DMS79 treated with DMSO at 0.1 percent for 48 hours (cell line): ENCODE measurements at places on chromosomes 2 and 18.
A peak's percentile ranks its signal among the peaks of the same experiment; 100 is the strongest.

DNA sequence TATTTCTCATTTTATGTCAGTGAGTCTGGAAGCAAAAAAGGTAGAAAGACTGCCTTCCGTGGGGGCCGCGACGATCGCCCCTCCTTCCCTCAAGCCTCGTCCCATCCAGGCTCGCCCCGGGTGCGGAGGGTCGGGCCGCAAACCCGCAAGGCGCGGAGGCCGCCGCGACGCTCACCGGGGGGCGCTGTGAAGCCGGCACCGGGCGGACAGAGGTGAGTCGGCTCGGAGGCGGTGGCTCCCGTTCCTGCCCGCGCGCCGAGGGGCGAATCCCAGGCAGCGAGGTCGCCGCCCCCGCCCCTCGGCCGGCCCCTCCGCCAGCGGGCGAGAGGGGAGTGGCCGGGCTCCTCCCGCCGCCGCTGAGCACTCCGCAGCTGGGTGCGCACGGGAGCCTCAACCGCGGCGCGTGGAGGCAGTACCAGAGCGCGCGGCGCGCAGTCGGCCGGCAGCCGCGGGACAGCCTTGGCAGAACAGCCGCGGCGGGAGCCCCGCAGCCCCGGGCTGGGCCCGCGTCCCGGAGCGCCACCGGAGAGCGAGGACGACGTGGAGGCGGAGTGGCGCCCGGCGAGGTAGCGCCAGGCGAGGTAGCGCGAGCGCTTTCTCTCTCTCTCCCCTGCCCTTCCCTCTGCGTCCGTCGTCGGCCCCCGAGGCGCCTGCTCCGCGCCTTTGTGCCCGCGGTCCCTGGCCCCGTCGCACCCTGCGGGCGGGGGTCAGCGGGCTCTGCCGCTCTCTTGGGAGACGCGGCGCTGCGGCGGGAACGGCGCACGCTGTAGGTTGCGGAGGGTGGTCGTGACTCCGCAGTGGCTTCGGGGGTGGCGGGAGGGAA, at the start of gene MYO1B:
MYO1B (plus strand) TSS at position 359 of the 823 bp plus-strand sequence. CDS start 31,492 bp downstream, outside the sequence.
- peak; percentile 70 for DNase-seq

DNA sequence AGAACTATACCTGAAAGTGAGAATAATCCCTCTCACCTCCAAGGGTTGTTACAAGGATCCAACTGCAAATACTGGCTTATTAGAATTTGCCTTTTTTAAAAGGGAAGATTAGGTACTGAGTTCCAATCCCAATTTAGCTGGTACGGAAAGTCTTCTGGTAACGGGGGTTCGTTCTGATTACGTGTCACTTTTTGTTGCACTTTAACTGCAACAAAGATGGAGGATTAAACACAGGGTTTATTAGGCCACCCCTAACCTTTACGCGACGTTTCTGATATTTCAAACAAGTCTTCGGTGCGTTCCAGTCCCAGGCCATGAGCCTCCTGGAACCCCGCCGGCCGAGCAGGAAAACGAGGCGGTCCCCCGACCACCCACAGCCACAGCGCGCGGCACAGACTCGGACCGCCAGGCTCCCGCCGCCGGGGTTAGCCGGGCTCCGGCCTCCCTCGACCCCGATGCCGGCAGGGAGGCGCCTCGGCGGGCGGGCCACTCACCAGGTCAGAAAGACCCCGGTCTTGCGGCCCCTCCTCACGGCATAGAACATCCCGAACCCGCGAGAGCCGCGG, 411 bp downstream of the RNASEH1 start:
- no peak for DNase-seq

DNA sequence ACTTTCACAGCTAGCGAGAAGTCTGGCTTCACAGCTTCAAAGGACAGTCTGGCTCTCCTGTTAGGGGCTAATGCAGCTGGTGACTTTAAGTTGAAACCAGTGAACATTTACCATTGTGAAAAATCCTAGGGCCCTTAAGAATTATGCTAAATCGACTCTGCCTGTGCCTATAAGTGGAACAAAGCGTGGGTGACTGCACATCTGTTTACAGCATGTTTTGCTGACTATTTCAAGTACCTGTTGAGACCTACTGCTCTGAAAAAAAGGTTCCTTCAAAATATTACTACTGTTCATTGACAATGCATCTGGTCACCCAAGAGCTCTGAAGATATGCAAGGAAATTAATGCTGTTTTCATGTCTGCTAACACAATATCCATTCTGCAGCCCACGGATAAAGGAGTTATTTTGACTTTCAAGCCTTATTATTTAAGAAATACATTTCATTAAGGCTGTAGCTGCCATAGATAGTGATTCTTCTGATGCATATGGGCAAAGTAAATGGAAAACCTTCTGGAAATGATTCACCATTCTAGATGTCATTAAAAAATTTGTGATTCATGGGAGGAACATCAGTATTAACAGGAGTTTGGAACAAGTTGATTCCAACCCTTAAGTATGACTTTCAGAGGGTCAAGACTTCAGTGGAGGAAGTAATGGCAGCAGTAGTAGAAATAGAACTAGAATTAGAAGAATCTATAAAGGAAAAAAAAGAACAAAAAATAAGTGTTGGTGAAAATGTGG, 48.9 kb downstream of the POLR1A start:
- DNase-seq: peak; percentile 75

DNA sequence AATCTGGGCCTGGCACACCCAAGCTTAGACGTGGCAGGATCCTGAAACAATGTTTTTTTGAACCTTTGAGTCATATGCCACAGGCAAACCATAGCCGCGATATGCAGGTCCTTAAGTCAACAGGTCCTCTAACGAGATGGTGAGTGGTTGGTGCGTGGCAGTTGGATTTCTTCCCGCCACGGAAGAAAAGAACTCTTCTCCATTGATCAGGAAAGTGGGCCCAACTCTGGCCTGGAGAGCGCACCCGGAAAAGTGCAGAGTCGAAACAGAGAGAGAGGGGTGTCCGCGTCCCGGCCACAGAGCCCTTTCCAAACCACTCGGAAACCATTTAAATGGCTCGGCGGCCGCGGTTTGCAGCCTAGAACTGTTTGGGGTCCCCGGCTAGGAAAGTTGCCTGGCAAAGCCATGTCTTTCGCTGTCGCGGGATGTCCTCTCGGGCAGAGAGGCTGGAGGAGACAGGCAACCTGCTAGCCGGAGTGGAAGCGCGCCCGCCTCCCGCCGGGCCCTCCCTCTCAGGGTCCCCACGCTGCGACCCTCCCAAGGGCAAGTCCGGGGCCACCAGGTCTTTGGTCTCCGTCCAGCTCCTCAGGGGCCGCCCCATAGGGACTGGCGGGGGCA, 777 bp downstream of the GALNT3 start:
- DNase-seq: peak; percentile 29

GRCh38 chr2:105090091-105090490, 52.2 kb downstream of the MRPS9 start:
- DNase-seq: no peak

GRCh38 chr2:240993446-240994170, 4.8 kb upstream of the SNED1 start:
- no peak for DNase-seq

DNA sequence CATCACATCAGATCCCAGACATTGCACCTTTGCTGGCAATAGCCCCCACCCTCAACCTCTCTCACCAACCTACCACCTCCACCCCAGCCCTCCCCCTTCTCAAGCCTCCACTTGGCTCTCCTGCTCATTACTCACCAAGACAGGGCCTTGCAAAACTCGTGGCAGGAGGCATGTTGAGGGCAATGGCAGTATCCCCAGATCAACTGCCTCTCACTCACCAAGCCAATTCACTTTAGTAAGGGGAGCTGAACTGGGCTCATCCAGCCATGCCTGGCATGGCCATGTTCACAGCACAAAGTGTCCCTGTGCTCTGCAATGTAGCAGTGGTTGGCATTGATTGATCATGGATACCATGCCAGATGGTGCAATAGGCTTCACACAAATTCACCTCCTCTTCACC, 46.3 kb upstream of the TEX51 start:
- DNase-seq: no peak

GRCh38 chr2:119352357-119352756, 14.3 kb downstream of the C2orf76 start:
- DNase-seq: no peak

GRCh38 chr2:216634370-216635148, 1.3 kb downstream of the IGFBP2 start:
- DNase-seq: no peak

DNA sequence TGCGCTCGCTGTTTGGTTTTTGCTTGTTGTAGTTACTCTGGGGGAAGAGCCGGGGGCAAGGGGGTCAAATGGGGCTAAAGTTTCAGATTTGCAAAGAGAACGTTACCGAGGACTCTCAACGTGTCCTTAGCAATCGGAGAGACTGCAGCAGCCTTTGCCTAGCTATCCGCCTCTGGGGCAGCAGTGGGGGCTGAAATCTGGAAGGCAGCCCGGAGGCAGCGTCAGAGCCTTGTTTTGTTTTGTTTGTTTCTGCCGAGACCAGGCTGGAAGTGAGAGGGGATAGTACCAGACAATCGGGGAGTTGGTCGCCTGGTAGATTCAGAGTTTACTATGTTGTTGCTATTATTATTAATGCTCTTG, 1.2 kb downstream of the CDH20 start:
- no peak for DNase-seq

GRCh38 chr2:231616296-231616695, 23.6 kb downstream of the TEX44 start:
- DNase-seq: no peak

- no peak for DNase-seq
These were observed 17.7 kb downstream of the VPS54 start for GRCh38 chr2:64001382-64002101.

DNA sequence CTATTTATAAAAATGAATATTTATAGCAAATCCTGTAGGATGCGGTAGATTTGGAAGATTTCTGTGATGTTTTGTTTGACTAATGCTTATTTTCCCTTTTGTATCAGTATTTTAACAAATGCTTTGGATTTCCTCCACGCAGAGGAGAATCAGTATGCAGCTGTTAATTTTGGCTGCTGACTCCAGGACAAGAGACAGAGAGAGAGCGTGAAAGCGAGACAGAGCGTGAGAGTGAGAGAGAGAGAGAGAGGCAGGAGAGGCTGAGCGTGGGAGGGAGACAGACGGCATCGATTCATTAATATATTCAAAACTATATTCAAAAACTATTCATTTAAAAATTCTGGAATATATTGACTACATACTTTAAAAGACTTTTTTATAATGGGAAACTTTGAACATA, 62.5 kb downstream of the RRM2 start:
- DNase-seq: no peak

GRCh38 chr2:218658671-218659257, 659 bp downstream of the ZNF142 start:
- DNase-seq: peak; percentile 39

DNA sequence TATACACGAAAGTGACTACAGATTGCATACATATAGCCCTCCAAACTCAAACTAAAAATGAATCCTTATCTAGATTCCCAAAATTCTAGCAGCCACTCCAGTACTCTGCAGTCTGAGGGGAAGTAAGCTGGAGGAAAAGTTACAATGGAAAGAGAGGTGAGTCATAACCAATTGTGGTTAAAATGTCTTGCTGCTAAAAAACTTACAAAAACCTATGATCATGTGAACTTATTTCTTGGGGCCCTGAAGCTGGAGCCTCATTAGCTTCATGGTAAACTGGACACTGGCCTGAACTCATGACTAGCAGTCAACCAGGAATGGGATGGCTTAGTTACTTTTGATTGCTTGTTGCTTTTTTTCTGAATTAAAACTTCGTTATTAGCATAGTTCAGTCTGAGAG, 175.9 kb downstream of the SLC4A3 start:
- DNase-seq: no peak

DNA sequence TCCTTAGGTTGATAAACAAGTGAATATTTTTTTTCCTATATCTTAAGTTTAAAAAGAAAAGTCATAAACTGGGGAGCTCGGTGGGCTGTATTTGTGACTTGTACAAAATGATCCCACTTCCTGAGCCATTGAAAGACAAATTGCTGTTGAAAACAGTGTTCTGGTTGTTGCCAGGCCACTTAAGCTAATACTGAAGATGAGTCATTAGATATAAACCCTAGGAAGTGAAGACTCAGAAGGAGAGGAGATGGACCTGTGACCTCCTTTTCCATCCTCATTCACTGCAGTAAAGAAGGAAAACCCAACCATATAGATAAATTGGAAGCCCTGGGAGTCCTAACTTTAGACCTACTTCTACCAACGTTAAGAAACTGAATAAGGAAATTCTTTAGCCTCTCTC, 46.2 kb upstream of the SERPINE2 start:
- DNase-seq: no peak

DNA sequence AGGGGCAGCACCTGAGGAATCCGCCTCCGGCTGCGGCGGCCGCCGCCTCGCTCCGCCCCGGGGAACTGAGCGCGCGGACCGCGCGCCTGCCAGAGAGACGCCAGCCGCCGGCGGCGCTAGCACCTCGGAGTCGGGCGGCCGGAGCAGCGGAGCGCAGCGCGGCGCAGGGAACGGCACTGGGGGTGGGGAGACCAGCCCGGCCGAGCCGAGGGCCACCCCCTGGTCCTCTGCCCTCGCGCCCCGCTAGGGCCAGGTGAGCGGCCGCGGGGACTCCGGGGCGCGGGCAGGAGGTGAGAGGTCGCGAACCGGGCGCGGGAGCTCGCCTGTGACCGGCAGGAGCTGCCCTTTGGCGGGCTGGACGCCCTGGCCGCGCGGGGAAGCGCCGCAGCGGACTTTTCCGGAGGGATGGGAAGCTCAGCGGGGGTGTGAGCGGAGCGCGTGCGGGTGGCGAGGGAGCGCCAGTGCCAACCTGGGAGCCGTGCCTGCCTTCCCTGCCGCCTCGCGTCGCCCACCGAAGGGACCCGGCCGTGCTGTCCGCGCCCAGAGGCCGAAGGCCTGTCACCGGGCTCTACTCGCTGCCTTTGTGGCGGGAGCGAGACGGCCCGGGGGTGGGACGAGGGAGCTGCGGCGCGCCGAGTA, at the start of gene GREB1L:
GREB1L (plus strand) TSS at position 92 of the 639 bp plus-strand sequence. CDS start 141,287 bp downstream, outside the sequence.
- peak; percentile 43 for DNase-seq

GRCh38 chr2:176907341-176907740, 305.3 kb upstream of the HNRNPA3 start:
- DNase-seq: no peak

- no peak for DNase-seq
These were observed 33.2 kb upstream of the ID2 start for GRCh38 chr2:8648441-8649213.

DNA sequence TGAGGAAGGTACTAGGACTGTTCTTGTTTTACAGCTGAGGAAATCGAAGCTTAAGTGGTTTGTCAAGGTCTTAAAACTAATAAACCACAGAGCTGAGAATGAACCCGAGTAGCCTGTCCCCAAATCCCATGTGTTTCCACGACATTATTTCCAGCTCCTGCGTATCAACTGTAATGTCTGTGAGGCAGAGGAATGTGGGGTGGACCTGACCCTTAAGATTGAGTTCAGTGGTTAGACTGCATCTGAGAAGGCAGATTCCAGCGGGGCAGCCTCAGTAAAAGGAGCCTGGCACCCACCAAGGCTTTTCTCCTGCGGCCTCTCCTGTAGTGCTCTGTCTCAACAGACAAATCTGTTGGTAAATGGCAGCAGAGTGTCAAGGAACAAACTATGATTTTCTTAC, 81.9 kb upstream of the TMEM178A start:
- no peak for DNase-seq

DNA sequence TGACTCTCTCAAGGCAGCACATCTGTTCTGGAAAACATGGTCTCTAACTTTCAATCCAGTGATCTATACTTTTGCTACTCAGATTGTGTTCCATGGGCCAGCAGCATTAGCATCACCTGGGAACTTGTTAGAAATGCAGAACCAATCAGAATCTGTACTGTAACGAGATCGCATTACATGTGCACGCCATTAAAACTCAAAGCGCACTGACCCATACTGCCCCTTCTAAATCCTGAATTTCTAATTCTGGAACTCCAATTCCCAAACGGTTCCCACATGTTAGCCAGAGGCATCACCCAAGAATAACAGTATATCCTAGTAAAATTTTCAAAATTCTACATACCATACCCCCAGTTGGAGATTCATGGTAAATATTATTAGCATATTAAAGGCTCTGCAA, 10.5 kb upstream of the DCTN1 start:
- no peak for DNase-seq

GRCh38 chr2:119220720-119221301, 2.8 kb upstream of the STEAP3 start:
- DNase-seq: no peak
